ENCODE measurements at places on chromosomes 2 and 18.

GRCh38 chr2:159134979-159135378 lies 151.5 kb downstream of the WDSUB1 start:
- DNase-seq, result no peak

DNA sequence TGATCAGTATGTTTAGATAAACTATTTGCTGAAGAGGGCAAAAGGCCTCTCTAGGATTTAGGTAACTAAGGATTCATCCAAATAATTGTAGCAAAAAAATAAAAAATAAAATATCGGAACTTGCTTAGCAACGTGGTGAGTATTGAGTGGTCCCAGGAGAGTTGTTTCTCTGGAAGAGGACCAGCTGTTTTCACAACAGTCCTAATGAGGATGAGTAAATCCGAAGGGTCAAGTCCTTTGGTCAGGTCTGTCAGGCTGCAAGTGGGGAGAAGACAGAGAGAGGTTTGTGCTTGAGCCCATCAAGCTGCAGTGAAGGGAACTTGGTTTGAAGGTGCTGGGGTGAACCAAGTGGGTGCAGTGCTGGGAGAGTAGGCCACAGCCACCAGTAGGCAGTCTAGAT lies 539.2 kb downstream of the SLC4A3 start:
- no peak for DNase-seq

- DNase-seq, result no peak
These were observed 50.8 kb downstream of the ATOH8 start for GRCh38 chr2:85804583-85804982.

DNA sequence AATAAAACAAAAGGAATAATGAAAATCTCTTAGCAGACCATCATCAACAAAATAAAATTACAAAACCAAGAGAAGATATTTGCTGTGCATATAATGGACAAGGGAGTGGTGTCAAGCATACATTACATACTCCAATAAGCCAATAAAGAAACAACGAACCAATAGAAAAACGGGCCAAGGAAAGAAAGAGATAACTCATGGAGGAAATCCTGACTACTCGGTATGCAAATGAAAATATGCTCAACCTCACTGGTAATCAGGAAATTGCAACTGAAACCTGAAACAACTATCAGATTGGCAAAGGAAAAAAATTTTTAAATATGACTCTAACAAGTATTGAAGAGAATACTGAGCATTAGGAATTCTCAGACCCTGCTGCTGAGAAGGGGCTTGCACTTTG lies 84.7 kb downstream of the BCL2 start:
- no peak for DNase-seq

DNA sequence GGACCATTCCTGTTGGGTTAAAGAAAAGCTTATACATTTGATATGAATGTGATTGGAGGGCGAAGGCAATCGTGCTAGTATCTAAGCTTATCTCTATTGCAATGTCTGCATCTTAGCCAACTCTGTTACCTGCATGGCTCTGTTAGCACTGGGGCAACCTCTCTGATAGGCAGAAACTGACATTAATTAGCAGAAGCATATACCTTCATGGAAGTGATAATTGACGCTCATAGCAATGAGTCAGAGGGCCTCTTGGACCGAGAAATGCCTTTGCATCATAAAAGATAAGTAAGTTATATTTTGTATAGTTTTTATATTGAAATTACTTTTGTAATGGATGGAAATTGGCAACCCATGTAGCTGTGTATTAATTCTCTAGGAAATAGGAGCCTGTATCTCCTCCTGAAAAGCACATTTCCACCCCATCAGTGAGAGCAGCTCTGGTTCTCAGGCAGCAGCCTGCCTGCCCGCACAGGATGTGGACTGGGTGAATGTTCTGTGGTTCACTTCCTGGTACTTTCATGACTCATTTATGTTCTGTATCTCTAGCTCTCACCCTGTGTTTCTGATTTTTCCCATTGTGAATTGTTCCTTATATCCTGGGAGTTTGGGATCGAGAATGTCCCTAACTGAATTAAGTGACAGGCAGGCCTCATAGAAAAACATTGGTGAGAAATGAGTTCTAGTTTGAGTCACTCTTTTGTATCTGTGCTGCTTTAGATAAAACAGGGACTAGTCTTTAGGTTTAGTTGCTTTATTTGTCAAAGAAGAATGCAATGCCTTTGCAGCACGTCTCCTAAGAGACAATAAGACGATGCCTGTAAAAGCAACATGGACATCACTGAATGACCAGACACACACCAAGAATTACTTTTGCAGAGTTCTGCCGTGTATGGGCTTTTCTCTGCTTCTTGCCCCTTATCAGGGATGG lies 344.9 kb downstream of the DCDC2C start:
- peak; percentile 7 for DNase-seq

- no peak for DNase-seq
These were observed 443.7 kb upstream of the CELF4 start for GRCh38 chr18:38009320-38009719.

DNA sequence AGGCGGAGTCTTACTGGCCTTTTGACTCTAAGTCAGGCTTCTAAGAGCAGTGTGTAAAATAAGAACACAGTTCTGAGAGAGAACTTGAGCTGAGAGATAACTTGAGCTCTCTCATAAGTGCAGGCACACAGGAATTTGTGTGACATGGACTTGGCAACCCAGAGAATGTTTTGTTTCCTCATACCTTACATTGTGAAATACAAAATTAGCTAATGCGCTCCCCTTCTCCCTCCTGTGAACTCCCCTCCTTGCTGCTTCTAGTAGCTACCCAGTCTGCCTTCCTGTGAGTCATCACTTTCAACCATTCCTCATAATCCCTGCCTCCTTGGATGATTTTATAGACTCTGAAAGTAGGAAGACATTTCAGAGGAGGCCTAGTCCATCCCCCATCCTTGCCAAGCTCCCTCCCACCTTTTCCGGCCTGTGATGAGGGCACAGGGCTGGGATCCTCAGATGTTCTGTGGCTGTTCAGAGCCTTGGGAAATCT lies 22.6 kb downstream of the FER1L5 start:
- DNase-seq, result peak; percentile 14

DNA sequence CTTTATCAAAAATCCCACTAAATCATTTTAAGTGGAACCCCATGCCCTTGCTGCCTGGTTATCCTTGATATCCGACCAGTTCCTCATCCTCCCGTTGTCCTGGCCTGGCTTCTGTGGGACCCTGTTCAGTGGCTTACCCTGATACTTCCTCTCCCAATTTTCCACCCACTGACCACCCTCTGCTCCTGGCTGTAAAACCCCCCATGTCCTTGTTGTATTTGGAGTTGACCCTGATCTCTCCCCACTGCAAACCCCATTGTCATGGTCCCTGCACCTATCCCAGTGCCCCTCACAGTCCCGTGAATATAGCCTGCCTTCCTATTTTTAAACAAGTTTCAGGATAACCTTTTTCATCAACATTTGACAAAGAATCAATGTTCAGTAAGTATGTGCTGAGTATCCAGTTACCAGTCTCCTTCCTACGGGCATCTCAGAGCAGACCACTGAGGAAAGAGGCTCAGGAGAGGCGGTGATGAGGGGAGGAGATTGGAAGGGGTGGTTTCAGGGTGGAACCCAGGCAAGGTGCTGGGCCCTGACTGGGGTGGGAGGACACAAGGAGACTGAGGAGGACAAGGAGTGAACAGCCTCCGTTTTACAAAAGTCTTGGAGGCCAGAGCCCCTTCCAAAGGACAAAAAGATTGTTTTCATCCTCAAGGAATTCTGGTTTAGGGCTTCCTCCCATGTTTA lies 131.8 kb downstream of the PXDN start:
- no peak for DNase-seq

- DNase-seq, result peak; percentile 69
These were observed 200.2 kb downstream of the TPGS2 start for GRCh38 chr18:36628435-36629137.

GRCh38 chr2:240797500-240797895 lies 22.5 kb downstream of the KIF1A start:
- no peak for DNase-seq

GRCh38 chr2:64586883-64587481 lies 62.9 kb downstream of the AFTPH start:
- DNase-seq, result peak; percentile 59

DNA sequence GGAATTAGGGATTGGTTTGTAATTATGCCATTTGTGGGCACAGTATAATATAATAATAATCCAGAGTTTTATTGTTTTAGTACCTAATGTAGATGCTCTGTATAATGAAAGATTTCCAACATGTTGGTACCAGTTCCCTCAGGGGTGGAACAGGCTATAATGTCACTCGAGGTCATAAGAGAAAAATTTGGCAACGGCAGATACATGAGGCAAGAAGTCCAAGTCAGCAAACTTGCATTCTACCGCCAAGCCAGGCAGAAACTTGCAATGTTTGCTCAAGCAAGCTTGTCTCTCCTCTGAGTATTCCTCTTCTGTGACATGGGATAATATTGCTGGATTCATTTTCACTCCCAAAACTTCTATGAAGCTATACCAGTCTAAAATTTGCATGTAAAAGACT lies 520.0 kb upstream of the SALL3 start:
- DNase-seq, result no peak

GRCh38 chr2:1967242-1968208 lies 223.2 kb upstream of the PXDN start:
- DNase-seq, result no peak

DNA sequence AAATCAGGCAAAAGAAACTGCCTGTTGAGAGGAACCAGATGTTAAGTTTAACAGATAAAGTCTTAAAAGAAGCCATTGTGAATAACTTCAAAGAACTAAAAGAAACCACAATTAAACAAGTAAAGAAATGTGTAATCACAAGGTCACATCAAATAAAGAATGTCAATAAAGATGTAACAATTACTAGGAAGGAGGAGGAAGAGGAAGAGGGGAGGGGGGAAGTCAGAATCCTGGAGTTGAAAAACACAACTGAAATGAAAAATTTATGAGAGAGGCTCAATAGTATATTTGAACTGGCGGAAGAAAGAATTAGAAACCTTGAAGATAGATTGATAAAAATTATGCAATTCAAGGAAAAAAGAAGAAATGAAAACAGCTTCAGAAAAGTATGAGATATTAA lies 88.4 kb upstream of the CRIM1 start:
- no peak for DNase-seq

GRCh38 chr2:161128885-161129284 lies 31.3 kb upstream of the TANK start:
- DNase-seq, result no peak

DNA sequence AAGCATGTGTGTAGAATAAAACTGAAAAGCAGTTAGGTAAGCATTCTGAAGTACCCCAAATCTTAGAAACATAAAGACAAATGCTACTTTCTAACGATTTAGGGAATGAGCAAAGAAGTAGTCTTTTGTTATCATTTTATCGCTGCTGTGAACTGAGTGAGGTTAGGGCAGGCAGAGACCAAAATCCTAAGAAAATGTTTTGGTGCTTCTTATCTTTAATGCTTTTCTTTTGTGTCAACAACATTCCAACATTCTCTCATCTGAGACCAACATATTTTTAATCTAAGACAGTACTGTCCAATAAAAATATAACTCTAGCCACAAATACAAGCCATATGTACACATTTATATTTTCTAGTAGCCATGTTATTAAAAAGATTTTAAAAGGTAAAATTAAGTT lies 789.4 kb upstream of the PIK3C3 start:
- no peak for DNase-seq

DNA sequence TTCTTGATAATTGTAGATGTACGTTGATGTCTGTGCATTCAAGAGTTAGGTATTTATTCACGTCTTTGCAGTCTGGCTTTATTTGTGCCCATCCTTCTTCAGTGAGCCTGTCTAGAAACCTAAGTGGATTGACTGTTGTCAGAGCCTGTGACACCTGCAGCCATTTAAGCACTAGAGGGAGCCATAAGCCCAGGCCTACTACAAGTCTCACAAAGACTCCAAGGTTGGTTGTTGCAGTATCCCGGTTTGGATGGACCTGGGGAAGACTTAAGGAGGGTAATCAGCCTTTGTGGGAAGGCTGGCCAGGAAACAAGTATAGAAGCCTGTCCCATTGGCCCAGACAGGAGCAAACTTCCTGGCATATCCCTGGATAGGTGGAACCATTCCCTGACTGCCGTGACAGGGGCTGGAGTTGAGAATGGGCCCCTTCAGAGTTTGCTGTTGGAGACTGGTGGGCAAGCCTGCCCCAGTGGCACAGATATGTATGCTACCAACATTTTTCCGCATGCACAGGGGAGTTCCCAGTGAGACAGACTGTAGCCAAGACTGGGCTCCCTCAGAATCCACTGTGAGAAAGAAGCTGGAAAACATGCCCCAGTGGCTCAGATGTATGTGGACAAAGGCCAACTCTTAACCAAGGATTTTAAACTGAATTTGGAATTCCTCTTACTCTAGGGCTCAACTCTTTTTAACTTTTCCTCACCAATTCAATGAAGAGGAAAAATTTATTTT lies 9.3 kb upstream of the LRRC30 start:
- peak; percentile 57 for DNase-seq
